Activated CD4-positive, alpha-beta T cell treated with anti-CD3 and anti-CD28 coated beads for 1 hour (primary cell): ENCODE measurements at places on chromosomes 13 and 19.

DNA sequence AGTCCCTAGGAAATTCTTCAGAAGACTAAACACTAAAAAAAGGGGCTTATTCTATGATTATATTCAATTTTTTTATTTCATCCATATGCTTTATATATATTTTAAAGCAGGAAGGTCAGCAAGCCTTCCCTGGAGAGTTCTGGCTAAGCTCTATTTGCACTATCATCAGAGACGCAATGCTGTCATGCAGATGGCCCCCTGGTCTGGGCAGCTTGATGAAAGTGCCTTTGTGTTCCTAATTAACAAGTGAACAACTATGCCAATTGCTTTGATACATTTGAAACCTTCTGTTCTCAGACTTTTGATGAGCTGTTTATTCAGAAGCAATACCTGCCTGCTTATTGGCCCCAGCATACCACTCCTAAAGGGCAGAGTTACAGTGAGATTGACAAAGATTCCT is 1344.6 kb downstream of the OLFM4 start:
- DNase-seq = no peak

DNA sequence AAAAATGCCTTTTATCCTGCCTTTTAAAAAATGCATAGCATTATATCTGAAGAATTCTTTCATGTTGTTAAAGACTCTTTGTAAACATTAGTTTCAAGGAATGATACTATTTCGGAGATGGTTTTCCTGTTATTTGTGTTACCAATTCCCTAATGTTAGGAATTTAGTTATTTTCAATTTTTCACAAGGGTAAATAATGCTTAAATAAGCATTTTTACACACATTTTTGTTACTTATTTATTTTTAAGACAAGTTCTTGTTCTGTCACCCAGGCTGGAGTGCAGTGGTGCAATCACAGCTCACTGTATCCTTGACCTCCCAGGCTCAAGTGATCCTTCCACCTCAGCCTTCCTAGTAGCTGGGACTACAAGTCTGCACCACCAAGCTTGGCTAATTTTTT is 49.0 kb downstream of the RGCC start:
- DNase-seq = no peak

GRCh38 chr13:97107815-97108529 is 113.7 kb upstream of the OXGR1 start:
- DNase-seq = no peak

DNA sequence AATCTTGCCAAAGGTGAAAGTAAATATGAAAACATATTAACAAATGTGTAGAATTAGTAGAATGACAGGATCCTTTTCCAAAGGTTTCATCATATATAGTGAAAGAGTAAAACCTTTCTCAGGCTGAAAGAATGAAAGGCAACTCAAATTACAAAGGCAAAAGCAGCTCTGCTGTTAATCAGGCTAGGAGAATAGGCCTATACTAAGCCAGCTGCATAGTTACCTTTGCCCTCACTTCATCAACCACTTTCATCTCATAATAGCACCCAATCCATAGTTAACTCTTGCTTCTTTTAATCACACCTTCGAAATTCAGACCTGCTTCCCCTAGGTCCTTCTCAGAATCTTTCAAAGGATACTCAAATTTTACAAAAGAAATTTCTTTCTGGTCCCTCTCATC is 1167.6 kb upstream of the ATXN8OS start:
- DNase-seq = no peak

- DNase-seq = peak; percentile 31
Measured at GRCh38 chr19:35044317-35045117, 3.0 kb downstream of the HPN start.

DNA sequence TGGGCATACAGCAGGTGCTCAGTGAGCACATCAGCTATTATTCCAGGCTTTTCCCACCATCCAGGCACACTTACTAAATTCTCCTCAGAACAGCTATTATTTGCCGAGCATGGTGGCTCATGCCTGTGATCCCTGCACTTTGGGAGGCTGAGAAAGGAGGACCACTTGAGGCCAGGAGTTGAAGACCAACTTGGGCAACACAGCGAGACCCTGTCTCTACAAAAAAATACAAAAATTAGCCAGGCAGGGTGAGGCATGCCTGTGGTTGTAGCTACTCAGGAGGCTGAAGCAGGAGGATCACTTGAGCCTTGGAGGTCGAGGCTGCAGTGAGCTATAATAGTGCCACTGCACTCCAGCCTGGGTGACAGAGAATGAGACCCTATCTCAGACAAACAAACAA is 35.4 kb downstream of the PTPRS start:
- no peak for DNase-seq

GRCh38 chr19:10517760-10518443 is 655 bp upstream of the S1PR5 start:
- no peak for DNase-seq

GRCh38 chr19:38723990-38724854 is 20.1 kb downstream of the CAPN12 start:
- no peak for DNase-seq

DNA sequence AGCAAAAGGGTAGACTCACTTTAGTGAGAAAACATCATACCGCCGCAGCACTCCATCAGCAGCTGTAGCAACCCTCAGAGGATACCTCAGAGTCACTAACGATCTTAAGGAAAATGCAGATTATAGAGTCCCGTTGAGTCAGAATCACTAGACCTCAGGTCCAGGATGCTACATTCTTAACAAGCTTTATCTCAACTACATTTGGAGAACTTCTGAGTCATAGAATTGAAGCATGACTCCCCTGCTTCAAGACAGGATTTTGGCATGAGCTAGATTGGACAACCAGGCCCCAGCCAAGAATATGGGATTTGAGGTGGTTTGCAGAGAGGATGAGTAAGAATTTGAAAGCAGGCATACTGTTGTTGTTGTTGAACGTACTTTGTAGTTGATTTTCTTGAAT is 118.9 kb upstream of the UBL3 start:
- DNase-seq = no peak
